ENCODE measurements at places on chromosomes 11 and 22.

DNA sequence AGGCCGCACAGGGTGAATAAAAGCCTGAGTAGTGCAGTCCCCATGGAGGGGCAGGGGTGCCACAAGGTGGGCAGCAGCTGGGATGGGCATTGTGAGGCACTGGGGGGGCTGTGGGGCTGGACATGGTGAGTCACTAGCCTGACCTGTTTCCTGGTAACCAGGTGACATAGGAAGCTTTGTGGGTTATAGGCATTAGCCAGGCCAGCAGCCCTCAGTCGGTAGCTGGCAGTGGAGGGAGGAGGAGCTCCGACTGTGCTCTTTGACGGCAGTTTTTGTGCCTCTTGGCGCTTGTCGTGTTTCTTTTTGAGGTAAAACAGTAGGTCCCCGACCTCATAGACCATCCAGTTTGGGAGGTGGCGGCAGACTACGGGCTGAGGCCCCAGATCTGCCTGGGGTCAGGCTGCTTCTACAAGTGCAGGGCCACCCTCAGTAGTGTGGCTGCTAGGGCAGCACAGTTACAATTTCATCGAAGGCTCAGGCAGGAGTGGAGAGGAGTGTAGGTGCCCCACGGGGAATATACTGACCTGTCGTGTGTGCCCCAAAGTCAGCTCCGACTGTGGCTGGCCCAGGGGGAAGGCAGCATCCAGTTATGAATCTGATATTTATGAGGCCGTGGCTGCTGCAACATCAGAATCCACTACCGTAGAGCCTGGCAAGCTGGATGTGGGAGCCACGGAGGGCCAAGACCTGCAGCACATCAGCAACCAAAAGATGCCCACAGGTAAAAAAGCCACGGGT is 107.7 kb downstream of the CRYBB2 start:
- no peak for DNase-seq

- DNase-seq: no peak
These were observed 304.8 kb upstream of the ISX start for GRCh38 chr22:34761111-34761510.

- no peak for DNase-seq
These were observed 13.7 kb upstream of the POU2AF2 start for GRCh38 chr11:111231836-111232235.

GRCh38 chr11:83292709-83293456 is 6.7 kb upstream of the CCDC90B start:
- no peak for DNase-seq

- DNase-seq: no peak
These were observed 1072.6 kb downstream of the OPCML start for GRCh38 chr11:132459736-132460135.

DNA sequence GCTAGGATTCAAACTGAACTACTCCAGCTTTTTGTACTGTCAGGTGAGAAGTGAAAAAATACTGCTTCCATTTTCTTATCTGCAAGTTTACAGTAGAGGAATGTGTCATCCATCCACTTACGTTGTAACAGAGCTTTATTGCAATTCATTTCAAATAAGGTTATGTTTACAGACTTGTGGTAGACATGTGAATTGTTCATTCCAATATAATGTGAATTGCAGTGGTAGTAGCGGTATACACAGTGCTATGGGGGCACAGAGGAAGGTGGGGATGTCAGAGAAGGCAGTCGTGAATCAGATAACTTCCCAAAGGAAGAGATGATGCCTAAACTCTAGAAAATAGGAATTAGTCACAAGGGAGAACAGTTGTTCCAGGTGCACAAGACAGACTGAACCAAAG is 42.5 kb downstream of the CEP57 start:
- no peak for DNase-seq

DNA sequence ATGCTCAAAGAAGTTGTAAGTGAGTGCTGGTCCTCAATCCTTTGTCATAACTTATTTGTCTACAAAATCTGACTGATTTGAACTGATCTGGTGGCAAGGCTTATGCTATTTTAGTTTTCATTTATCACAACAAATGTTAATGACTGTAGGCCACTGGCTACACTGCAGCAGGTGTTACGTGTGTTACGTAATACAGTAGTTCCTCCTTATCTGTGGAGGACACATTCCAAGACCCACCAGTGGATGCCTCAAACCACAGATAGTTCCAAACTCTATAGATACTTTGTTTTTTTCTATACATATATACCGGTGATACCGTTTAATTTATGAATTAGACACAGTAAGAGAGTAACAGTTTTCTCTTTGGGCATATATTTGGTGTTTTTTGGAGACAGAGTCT is 7.0 kb downstream of the MADD start:
- no peak for DNase-seq

GRCh38 chr11:94623120-94623735 is 56.1 kb downstream of the PIWIL4 start:
- no peak for DNase-seq

DNA sequence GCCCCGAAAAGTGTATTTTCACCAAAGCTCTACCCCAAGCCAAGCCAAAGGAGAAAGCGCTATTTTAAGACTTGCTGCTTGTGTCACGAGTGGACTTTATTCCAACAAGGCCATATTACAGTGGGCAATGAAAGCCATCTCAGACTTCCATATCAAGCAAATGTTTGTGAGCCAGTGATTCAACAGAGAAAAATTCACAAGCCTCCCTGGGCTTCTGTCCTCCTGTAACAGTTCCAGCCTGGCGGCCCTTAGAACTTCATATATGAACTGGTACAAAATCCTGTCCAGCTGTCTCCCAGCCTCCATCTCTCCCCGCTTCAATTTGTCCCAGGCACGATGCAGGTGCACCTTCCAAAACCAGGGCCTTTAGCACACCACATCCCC is 11.2 kb downstream of the LARGE1 start:
- DNase-seq: no peak

GRCh38 chr11:70448983-70449567 is 50.7 kb downstream of the CTTN start:
- DNase-seq: no peak

GRCh38 chr22:37254209-37254866 is 10.3 kb upstream of the RAC2 start:
- no peak for DNase-seq

DNA sequence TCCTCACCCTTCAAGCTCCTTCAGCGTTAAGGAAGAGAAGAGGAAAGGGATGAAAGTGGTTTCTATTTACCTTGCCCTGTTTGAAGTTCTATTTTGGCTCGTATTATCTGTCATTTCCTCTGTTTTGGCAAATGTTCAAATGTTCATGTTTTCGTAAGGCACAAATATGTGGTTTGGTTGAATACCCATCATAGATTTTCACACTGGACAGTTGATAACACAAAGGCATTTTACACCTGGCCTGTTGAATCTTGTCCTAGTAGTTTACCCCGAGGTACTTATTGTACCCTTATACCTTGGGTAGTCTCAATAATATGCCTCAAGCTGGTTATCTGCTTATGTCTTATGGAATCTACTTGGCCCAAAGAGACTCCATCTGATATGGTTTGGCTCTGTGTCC is 706.9 kb downstream of the METTL15 start:
- DNase-seq: no peak

- DNase-seq: no peak
These were observed 4.8 kb downstream of the BEST1 start for GRCh38 chr11:61954851-61955421.

GRCh38 chr11:123426789-123427188 is 3.3 kb upstream of the GRAMD1B start:
- no peak for DNase-seq

GRCh38 chr22:25407859-25408229 is 156.6 kb upstream of the GRK3 start:
- no peak for DNase-seq

DNA sequence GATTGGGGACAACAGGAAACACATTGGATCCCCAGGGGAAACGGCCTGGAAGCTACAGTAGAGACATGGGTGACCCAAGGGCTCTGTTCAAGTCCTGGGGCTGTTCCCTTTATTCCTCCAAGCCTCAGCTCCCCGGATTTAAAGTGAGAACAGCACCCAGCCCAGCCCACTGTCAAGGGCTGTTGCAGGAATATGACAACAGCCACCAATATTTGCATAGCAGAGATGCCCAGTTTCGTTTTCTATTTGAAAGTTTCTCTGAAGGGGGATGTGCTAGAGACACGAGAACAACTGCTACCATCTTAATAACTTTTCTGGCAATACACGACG is 81.1 kb upstream of the WNT7B start:
- no peak for DNase-seq

Measured in activated naive CD4-positive, alpha-beta T cell (primary cell).